SW 1271 (cell line): ENCODE measurements at places on chromosomes 7 and 10.
A peak's percentile ranks its signal among the peaks of the same experiment; 100 is the strongest.

GRCh38 chr10:89047397-89047796 lies 56.8 kb downstream of the FAS start:
- no peak for DNase-seq

DNA sequence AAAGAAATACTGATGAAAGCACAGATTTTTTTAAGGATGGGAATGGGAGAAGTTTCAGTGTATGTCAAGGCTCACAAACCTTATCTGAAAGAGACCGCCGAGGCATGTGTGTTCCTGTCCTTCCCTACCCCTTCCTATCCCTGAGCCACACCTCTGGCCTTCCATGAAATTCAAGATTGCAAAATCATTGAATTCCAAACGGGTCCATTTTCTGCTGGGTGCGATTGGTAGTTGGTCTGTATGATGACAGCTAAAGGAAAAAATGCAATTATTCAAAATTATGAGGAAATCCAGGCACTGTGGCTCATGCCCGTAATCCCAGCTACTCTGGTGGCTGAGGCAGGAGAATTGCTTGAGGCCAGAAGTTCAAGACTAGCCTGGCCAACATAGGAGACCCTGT lies 170.1 kb downstream of the ARHGAP12 start:
- no peak for DNase-seq

GRCh38 chr10:66258693-66259092 lies 667.1 kb upstream of the LRRTM3 start:
- DNase-seq = no peak

GRCh38 chr7:120729245-120729644 lies 128.7 kb downstream of the TSPAN12 start:
- DNase-seq = no peak

DNA sequence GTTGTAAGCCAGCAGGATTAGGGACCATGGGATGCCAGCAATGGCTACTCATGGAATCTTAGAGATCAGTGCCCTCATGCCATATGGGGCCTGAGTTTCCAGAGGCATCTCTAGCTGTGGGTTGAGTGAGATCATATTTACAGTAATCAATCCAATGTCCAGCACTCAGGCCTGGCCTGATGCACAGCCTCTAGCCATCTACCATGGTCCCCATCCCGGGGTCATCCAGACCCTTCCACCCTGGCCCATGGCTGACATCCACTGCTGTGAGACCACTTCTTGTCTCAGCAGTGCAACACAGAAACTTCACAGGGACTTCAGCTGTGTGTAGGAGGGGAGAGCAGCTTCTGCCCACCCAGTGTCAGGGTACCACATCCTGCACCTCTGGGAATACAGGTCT lies 6.5 kb upstream of the ADCY1 start:
- DNase-seq = no peak

DNA sequence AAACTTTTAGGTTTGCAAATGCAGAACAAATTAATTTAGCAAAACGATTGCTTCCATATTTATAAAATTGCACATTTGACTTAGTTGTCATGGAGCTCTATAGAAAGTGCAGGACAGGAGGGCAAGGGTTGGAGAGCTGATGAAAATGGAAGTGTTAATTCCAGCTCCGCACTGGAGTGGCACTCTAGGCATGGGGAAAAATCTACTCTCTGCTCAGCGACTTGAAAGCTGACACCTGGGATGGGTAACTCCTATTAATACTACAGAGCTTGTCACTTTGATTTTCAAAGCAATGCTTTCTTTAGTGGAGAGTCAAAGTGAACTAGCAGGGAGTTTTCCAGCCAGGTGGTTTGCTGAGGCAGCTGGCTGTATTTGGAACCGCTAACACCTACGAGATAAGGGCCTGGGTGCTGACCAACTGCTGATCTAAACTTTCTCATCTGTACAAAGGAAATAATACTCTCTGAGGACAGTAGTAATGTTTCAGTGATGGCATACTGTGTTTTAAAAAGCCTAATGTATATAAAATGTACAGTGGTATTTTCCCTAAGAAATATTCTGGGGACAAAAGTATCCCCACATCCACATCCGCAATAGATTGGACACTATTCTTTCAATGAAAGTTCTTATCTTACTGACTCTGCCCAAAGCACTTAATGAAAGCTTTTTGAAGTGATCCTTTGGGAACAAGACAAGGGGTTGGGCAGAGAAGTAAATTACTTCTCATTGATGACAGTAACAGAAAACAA lies 444.3 kb downstream of the GPAM start:
- no peak for DNase-seq

DNA sequence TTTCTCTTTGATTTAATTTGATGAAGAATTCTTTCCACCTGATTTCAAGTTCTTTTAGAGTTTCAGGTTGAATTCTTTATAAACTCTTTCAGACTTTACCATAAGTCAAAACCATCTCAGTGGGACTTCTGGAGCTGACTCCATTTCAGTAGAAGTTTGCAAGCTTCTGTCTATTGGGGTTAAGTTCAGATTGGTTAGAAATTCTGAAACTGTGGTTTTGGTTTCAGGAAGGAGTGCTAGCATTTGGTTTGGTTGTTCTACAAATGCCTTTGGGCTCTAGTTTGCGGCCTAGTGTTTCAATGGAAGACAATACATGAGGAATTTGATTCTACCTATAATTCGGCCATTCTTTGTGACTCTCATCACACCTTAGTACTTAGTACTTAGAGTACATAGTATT lies 176.8 kb upstream of the RHOBTB1 start:
- no peak for DNase-seq

DNA sequence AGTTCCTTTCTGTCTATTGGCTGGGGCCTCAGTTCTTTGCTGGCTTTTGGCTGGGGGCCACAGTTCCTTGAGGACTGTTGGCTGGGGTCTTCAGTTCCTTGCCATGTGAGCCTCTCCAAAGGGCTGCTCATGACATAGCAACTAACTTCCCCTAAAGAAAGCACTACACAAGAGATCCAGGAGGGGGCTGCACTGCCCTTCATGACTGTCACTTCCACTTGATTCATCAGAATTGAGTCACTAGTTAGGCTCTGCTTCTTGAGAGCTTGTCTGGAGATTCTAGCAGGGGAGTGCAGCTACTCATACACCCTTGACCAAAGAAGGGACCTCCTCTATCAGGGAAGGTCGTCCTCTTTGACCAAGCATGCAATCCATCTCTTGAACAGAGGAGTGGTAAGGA lies 38.0 kb upstream of the MKX start:
- DNase-seq = peak; percentile 81

GRCh38 chr10:132377326-132377725 lies 19.7 kb upstream of the PWWP2B start:
- DNase-seq = no peak

DNA sequence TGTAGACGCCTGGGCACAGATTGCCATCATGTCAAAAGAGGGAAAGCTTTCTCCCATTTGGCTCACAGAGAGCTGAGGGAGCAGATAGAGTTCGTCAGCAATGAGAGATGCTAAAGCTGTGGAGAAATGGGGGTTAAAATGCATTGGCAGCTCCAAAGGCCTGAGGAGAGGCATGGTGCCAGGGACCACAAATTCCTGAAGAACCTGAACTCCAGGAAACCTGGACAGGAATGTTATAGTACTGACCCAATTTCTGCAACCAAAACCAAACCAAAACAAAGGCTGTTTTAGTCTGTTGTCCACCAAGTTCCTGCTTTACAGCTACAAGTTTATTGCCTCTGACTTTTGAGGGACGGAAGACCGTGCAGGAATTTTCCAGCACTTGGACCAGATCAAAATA lies 575.7 kb downstream of the REEP3 start:
- no peak for DNase-seq

- DNase-seq = no peak
Measured at GRCh38 chr7:115953592-115954255, 76.8 kb downstream of the TFEC start.

- no peak for DNase-seq
Measured at GRCh38 chr7:20193873-20194272, 23.3 kb downstream of the MACC1 start.

DNA sequence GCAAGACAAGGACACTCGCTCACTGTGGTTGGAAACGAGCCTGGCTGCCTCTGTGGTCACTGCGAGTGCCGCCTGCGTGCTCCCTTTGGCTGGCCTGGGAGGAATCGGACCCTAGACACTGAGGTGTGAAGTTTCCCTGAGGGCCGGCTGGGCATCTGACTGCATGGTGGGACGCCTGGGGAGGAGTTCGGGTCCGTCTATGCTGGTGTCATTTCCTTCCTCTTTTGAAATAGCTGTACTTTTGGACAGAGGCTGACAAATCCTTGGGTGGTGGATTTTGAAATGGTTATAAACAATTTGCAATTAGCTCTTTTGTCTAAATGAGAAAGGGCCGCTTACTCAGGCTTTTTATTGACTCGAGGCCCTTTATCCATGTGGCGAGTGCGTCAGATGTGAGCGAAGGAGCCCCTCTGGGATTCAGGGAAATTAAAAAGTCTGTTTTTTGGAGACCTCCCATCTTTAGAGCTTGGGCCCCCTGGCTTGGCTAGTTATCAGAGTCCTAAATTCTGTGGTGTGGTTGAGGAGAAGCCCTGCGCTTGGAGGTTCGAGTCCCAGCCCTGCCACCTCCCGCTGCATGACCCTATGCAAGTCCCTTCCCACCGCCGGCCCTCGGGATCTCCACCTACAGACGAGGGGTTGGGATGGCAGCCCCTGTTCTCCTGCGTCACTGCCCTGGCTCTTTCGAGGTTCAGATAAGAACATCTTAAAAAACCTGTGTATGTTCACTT lies 147.1 kb downstream of the RGS10 start:
- no peak for DNase-seq

DNA sequence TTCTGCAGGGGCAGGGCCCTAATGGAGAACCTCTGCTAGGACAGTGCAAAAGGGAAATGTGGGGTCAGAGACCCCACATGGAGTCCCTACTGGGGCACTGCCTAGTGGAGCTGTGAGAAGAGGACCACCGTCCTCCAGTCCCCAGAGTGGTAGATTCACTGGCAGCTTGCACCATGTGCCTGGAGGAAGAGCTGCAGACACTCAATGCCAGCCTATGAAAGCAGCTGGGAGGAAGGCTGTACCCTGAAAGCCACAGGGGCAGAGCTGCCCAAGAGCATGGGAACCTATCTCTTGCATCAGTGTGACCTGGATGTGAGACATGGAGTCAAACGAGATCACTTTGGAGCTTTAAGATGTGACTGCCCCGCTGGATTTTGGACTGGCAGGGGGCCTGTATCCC lies 20.3 kb upstream of the GNAT3 start:
- DNase-seq = no peak

DNA sequence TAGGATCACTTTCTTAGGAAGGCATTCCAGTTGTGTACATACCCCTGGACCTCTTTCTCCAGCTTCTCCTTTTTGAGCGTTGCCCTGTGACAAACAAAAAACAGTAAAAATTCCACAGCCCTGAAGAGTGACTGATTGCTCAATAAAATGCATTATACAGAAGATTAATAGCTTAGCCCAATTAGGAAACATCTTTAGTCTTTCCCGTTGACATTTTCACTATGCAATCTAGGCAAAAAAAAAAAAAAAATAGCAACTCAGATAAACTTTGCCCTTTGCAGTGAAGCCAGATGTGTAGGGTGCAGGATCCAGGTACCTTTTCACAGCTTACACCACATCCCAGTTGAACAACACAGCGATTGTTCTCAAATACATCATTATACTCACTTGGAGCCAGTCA lies 17.9 kb downstream of the COL28A1 start:
- DNase-seq = no peak

GRCh38 chr10:132397036-132397541 lies at the start of gene PWWP2B:
TSS of gene PWWP2B (plus strand) at chr10:132397200. CDS start at chr10:132397227, 27 bp downstream.
- DNase-seq = no peak

GRCh38 chr7:141001122-141001521 lies 13.6 kb downstream of the MRPS33 start:
- DNase-seq = no peak

DNA sequence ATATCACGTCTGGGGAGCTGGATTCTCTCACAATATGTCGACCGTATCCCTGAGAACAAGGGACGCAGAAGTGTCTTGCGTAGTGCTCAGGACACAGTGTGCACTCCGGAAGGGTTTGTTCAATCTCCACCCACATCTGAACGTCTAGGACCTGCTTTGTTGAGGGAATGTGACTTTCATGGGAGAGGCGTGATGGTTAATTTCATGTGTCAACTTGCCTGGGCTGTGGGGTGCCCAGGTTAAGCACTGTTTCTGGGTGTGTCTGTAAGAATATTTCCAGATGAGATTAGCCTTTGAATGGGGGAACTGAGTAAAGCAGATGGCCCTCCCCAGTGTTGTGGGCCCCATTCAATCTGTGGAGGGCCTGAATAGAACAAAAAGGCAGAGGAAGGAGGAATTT lies 80.4 kb upstream of the SFMBT2 start:
- no peak for DNase-seq

DNA sequence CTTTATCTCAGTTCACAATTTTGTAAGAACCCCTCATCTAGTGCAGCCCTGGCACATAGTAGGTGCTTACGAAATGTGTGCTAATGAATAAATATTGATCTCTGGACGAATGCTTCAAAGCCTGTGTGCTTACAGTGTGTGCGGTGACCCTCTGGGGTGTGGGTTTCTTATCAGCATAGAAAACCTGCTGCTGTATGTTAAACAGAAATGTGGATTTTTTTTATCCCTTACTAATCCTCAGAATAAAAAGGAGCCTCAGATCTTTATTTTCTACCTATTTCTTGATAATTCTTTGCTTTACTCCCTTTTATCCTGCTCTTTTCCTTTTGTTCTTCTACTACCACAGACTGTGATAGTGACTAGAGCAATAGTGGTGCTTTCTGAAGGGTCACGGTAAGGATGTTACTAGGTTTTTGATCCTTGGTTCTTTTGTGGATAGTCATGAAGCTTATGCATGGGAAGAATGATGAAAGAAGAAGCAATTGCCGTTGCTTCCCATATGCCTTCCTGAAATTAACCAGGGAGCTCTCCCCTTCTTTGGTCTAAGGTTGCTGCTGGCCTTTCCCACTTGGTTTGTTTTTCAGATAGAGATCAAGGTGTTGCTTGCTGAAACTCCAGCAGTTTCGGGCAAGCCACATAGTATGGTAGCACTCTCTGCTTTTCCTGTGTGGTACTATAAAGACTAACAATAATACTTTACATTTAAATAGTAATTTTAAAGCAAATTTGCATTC lies 44.7 kb downstream of the SPAG6 start:
- DNase-seq = no peak

- DNase-seq = no peak
Measured at GRCh38 chr10:45380903-45381620, 7.0 kb downstream of the ALOX5 start.
